H9 (cell line): ENCODE measurements at places on chromosomes 4 and X. TPM values are rescaled to one million over a fixed set of nuclear protein-coding genes. Genes with fewer than 3 reads are reported as not detected.
A peak's percentile ranks its signal among the peaks of the same experiment; 100 is the strongest.

DNA sequence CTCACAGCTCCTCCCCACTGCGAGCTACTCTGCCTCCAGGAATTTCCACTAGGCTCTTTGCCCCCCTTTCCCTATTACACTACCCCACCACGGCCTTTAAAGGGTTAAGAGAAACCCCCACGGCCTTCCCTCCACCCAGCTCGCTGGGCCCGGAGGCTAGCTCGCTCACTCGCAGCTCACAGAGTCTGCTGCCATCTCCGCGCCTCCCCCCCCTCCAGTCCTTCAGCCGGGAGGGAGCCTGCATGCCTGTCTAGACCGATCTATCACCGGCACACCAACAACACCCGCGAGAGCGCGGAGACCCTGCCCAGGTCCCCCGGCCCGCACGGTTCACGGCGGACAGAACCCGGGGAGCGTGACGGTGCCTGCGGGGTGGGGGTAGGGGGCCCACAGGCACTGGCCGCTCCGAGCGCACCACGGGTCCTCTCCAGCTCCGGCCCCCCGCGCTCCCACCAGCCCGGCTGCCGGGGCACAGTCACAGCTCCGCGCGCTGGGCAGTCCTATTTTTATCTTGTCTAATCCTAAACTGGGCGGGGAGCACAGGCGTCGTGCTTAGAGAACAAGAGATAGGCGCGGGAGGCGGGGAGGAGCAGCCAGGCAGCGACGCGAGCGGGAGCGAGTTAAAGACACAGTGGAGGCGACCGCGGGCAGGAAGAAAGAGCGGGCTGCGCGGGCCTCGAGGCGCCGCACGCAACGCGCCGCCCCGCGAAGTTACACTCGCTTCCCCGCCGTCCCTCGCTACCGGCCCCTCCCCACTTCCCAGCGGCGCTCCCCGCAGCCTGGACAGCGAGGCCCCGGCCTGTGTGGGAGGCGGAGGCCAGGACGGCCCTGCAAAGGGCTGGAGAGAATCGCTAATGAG is 3.5 kb downstream of the BCOR start:
- DNase-seq = peak; percentile 70

- no peak for DNase-seq
Observed at GRCh38 chr4:5467111-5467510, 241.2 kb downstream of the EVC2 start.

- no peak for DNase-seq
Observed at GRCh38 chr4:154807042-154807630, 26.1 kb downstream of the RBM46 start.

DNA sequence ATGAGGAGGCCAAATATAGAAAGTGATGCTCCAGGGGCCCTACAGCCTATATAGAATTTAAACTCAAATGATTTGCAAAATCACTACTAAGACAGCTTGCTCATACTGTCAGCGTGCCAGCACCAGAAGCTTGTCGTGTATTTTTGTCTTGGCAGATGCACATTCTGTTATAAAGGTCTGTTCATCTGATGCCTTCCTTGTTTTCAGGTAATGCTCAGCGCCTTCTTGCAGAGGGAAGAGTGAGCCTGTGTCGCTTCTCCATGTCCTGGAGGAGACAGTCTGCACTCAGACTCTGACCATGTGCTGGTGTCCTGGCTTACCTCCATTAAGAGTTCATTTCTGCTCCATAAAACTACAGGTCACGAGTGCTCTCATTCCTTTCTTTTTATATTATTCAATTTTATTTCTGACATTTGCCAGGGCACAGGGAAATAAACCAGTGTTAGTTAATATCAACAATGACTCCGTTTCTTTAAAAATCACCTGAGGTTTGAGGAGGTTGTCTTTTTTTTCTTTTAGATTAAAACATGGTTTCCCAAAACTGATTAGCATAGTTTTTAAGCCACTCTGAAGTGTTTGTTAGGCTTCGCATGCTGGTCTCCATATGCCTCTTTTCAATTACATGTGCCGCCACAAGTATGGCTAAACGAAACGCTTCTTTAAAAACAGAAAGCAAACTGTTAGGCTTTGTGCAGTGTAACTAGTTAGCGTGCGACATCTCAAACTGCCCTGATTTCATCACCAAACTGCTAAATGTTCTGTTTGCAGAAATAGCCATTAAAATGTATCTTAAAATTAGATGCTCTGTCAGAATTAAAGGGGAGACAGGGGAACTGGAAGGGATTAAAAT is 215.2 kb upstream of the GK2 start:
- DNase-seq = no peak

GRCh38 chr4:137310166-137310565 is 222.1 kb downstream of the PCDH18 start:
- no peak for DNase-seq

GRCh38 chr4:121219227-121219626 is 55.1 kb upstream of the TNIP3 start:
- no peak for DNase-seq

DNA sequence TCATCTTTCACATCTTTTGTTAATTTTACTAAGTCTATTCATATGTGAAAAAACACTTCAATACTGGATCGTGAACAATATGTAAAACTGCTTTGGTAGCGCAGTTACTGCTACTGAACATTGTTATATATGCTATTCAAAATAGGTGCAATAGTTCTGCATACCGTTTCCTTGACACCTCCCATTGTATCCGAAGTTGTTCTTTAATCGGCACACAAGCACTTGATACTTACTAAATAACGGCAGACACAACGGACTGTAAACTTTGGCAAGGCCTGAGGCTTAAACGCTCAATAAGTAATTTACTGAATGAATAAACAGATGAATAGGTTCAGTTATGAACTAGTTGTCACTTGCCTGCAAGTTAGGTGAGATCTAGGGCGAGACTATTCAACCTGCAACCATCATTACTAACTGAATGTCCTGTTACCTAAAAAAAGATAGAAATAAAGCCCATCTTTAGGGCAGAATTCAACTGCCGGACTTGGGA is 620 bp downstream of the ANAPC10 start:
- no peak for DNase-seq

GRCh38 chr4:140227286-140227685 is 73.3 kb upstream of the MAML3 start:
- no peak for DNase-seq

Gene KCNE5
- 3.6 and 3.7 TPM in 2 replicates for total RNA-seq

- no peak for DNase-seq
Observed at GRCh38 chrX:103730796-103731493, 20.2 kb downstream of the TMEM31 start.

Gene FANCB
- total RNA-seq = 11.3 and 12.1 TPM in 2 replicates

GRCh38 chr4:51958199-51958968 is 61.8 kb downstream of the LRRC66 start:
- DNase-seq = no peak

DNA sequence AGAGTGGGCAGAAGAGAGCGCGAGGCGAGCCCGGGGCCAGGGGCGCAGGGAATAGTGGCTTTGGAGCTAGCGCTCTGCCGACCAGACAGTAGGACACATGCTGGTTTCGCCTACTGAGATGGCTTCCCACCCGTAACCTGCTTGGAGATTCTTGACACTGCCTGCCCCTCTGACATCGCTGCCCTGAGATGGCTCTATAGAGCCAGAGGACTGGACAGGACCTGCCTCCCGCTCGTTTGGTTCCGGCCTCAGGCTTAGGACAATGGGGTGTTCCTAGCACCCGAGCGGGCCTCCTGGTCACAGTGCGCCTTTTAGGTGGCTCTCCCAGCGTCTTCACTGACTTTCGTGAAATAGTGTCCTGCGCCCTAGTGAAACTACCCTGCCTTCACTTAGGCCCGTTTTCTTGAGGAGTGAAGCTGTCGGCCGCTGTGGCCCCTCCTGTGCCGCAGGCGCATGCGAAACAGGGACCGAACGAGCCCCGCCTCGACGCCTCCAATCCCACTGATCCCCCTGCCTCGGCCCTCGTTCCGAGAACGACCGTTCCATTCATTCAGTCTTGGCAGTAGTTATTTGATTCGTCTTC is 608 bp downstream of the TAF1 start:
- DNase-seq = no peak

GRCh38 chr4:7687006-7687405 is 252.3 kb upstream of the PSAPL1 start:
- DNase-seq = no peak

Gene AMTN
- total RNA-seq = not detected in 2 replicates

- no peak for DNase-seq
Observed at GRCh38 chrX:123878252-123878721, 18.4 kb downstream of the XIAP start.

Gene NPNT
- total RNA-seq = 0.37 TPM in 2 replicates

GRCh38 chr4:4270529-4270928 is 19.4 kb downstream of the LYAR start:
- no peak for DNase-seq

- DNase-seq = no peak
Observed at GRCh38 chrX:46306103-46306502, 239.1 kb downstream of the ZNF674 start.

DNA sequence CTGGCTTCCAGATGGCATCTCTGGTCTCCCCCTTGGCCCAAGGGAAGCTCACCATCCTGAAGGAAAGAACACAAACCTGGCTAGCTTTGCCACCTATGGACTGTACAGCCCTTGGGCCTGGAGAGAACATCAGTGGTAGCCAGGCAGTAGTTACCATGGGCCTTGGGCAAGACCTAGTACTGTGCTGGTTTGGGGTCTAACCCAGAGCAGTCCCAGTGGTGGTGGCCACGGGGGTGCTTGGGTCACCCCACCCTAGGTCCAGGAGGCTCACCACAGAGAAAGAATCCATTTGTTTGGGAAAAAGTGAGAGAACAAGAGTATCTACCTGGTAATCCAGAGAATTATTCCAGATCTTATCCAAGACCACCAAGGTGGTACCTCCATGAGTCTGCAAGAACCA is 290.7 kb upstream of the PPP1R2C start:
- DNase-seq = no peak

GRCh38 chr4:160595646-160596045 is 1492.8 kb downstream of the RAPGEF2 start:
- no peak for DNase-seq

GRCh38 chrX:14564058-14564457 is 34.7 kb downstream of the GLRA2 start:
- DNase-seq = no peak

DNA sequence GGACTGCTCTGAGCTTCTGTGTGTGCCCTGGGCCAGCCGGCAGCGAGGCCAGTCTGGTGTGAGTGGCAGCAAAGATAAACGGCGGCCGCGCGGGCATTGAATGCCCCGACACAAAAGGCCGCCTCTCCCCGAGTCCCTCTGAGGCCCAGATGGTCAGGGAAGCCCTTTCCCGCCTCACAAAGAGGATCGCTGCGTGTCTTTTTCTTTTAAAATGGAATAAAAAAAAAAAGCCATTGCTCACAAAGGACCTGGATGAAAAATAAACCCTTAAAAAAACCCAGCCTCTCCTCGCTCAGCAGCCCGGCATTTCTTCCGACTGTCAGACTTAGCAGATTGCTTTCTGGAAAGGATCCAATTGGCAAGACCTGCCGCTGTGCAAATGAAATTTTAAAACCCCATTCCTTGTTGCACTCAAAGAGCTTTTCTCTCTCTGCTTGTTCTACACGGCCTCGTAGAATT is 578.7 kb downstream of the BCOR start:
- no peak for DNase-seq

- no peak for DNase-seq
Observed at GRCh38 chrX:11241720-11242119, 51.5 kb upstream of the AMELX start.

- DNase-seq = no peak
Observed at GRCh38 chr4:169114341-169114974, 104.4 kb upstream of the CBR4 start.

- no peak for DNase-seq
Observed at GRCh38 chr4:81565142-81565870, 93.6 kb upstream of the RASGEF1B start.

GRCh38 chrX:97030463-97030862 is 146.8 kb downstream of the RPA4 start:
- DNase-seq = no peak

DNA sequence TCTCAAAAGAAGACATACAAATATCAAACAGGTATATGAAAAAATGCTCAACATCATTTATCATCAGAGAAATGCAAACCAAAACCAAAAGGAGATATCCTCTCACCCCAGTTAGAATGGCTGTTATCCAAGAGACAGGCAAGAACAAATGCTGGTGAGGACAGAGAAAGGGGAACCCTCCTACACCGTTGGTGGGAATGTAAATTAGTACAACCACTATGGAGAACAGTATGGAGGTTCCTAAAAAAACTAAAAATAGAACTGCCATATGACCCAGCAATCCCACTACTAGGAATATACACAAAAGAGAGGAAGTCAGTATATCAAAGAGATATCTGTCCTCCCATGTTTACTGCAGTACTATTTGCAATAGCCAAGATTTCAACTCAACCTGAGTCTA is 83.5 kb downstream of the CDS1 start:
- no peak for DNase-seq

- DNase-seq = no peak
Observed at GRCh38 chr4:126647756-126648397, 984.9 kb upstream of the INTU start.

GRCh38 chr4:2340272-2341061 is 78.0 kb downstream of the ZFYVE28 start:
- peak; percentile 27 for DNase-seq

GRCh38 chr4:156545003-156545785 is 426.4 kb downstream of the PDGFC start:
- DNase-seq = no peak

Gene HTRA3
- 2.9 and 3.0 TPM in 2 replicates for total RNA-seq

Gene GPC4
- 416 and 418 TPM in 2 replicates for total RNA-seq

Gene PORCN
- 12.6 and 13.2 TPM in 2 replicates for total RNA-seq

DNA sequence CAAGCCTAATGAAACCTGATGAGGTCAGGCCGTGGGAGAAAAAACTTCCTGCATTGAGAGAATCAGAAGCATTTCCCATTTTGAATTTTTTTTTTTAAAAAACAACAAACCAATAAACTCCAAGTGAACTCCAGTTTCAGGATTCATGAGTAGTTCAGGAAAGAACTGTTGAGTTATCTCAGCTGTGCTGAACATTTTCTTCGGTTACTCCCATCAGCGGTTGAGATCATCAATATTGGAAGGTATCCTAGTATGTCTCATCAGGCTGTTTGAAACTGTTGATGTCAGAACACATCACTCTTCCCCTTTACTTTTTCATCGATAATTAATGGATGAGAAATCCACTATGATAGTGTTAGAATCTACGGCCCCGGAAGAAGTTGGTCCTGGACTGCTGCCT is 82.4 kb upstream of the ADGRG2 start:
- DNase-seq = no peak

GRCh38 chrX:29528281-29528680 is 687.1 kb upstream of the MAGEB2 start:
- no peak for DNase-seq

- DNase-seq = no peak
Observed at GRCh38 chrX:21778236-21778635, 20.3 kb upstream of the SMPX start.

DNA sequence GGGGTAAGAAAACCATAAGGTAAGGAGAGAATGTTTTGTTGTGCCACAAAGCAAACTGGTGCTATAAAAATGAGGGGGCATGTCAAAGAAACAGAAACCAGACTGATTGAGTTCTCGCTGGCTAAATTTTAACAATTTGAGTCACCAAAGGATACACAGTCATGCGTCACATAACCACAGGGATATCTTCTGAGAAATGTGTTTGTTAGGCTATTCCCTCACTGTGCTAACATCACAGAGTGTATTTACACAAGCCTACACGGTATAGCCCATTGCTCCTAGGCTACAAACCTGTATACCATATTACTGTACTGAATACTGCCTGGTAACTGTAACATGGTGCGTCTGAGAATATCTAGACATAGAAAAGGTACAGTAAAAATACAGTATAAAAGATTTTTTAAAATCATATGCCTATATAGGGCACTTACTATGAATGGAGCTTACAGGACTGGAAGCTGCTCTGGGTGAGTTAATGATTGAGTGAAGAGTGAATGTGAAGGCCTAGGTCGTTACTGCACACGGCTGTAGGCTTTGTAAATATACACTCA is 50.1 kb downstream of the FBXW7 start:
- no peak for DNase-seq

- DNase-seq = no peak
Observed at GRCh38 chr4:53208753-53209152, 157.1 kb downstream of the SCFD2 start.
